ENCODE measurements at places on chromosomes 1 and 21.

GRCh38 chr1:25758466-25759070 lies 41.4 kb upstream of the SELENON start:
- no peak overlapping the region for H3K27ac ChIP-seq
- no peaks in the 10 kb centered on the region for H3K4me1 ChIP-seq
- no peak for DNase-seq
- peaks cover 12% of the 10 kb centered on the region for H3K27me3 ChIP-seq
- H3K4me3 ChIP-seq: no peak overlapping the region
- H3K36me3 ChIP-seq: no peaks in the 10 kb centered on the region

DNA sequence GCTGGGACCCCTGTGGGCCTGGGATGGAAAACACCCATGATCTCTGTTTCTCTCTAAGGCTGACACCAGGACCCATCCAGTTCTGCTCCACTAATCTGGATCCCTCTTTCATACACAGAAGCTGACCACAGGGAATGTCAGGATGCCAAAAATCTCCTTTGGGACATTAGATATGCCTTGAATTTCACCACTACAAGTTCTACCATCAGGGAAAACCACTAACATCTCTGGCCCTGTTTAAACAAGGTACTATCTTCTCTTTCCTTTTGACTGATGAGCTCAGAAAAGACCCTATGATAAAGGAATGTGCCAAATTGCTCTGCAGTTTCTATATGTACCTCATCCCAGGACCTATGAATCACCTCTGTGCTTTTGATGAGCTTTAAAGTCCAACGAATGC lies 10.2 kb upstream of the PLXNA2 start:
- no peak overlapping the region for H3K27ac ChIP-seq
- H3K4me3 ChIP-seq: no peak overlapping the region
- H3K36me3 ChIP-seq: no peaks in the 10 kb centered on the region
- no peak for DNase-seq
- no peaks in the 10 kb centered on the region for H3K4me1 ChIP-seq
- peaks cover 34% of the 10 kb centered on the region for H3K27me3 ChIP-seq

- DNase-seq: no peak
- H3K36me3 ChIP-seq: no peaks in the 10 kb centered on the region
- no peaks in the 10 kb centered on the region for H3K4me1 ChIP-seq
- no peak overlapping the region for H3K27ac ChIP-seq
Observed at GRCh38 chr1:183206538-183207122, 20.6 kb downstream of the LAMC2 start.

DNA sequence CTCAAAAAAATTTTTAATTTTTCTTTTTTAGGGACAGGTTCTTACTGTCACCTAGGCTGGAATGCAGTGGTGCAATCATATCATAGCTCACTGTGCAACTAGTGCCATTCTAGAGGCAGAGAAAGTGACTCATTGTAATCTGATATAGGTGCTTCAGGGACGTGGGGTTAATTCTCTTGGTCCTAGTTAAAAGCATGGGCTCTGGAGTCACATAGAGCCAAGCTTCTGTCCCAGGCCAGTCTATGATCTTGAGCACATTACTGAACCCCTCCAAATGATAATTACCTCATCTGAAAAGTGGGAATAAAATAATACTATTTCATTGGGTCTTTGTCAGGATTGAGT lies 1.1 kb upstream of the ADIPOR1 start:
- no peaks in the 10 kb centered on the region for H3K27me3 ChIP-seq
- H3K36me3 ChIP-seq: peaks cover 35% of the 10 kb centered on the region
- H3K4me3 ChIP-seq: no peak overlapping the region
- H3K4me1 ChIP-seq: peaks cover 28% of the 10 kb centered on the region

GRCh38 chr21:33897739-33898138 lies 17.9 kb downstream of the ATP5PO start:
- peaks cover 7% of the 10 kb centered on the region for H3K27me3 ChIP-seq
- H3K4me1 ChIP-seq: peaks cover 11% of the 10 kb centered on the region
- H3K36me3 ChIP-seq: peaks cover 26% of the 10 kb centered on the region
- no peak overlapping the region for H3K27ac ChIP-seq
- no peak overlapping the region for H3K4me3 ChIP-seq

DNA sequence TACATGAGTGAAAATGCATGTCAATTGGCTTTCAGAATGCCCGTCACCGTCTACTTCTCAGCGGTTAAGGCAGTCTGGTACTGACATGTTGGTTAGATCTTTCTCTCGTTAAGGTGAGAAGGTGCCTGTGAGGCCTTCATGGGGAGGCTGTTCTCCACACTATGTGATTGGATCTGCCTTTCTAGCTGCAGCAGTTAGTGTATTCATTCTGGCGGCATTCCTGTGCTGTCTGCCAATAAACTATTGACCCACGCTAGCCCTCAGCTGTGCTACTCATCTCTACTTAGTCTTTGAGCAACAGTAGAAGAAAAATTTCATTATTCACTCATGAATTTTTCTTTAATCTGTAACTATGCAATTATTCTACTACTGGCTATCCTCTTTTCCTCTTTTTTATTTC lies 32.0 kb downstream of the CCSAP start:
- H3K36me3 ChIP-seq: peaks cover 54% of the 10 kb centered on the region
- H3K4me3 ChIP-seq: no peak overlapping the region
- no peak overlapping the region for H3K27ac ChIP-seq
- no peak for DNase-seq
- H3K4me1 ChIP-seq: no peaks in the 10 kb centered on the region
- no peaks in the 10 kb centered on the region for H3K27me3 ChIP-seq

Data from activated B cell treated with CpG ODN at 0.5 μM for 24 hours (primary cell).